ENCODE measurements at places on chromosomes 16 and 17. TPM values are rescaled to one million over a fixed set of nuclear protein-coding genes. Genes with fewer than 3 reads are reported as not detected.

SOST gene
- not detected for total RNA-seq

AMZ2 gene
- 113 TPM for total RNA-seq

- DNase-seq, result no peak
These were observed 32.3 kb upstream of the HS3ST3A1 start for GRCh38 chr17:13634021-13634420.

DNA sequence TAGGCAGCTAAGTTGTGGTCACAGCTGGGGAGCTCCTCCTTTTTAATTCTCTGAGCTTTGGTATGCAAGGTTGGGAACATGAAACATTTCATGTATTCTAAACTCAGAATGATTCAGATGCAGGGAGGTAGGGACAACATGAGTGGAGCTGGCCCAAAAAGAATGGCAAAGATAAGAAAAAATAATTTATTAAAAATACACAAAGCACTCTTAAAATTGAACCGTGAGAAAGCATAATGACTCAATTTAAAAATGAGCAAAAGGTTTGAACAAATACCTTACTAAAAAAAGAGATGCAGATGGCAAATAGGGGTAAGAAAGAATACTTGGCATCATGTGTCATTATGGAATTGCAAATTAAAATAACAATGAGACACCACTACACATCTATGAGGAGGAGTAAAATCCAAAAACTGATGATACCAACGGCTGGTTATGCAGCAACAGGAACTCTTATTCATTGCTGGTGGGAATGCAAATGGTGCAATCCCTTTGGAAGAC, 175.6 kb upstream of the IRX3 start:
- DNase-seq, result no peak

CA7 gene
- not detected for total RNA-seq

ABCC11 gene
- 0.22 TPM for total RNA-seq

GRCh38 chr16:8951447-8952280, 12.0 kb downstream of the USP7 start:
- DNase-seq, result no peak

DNA sequence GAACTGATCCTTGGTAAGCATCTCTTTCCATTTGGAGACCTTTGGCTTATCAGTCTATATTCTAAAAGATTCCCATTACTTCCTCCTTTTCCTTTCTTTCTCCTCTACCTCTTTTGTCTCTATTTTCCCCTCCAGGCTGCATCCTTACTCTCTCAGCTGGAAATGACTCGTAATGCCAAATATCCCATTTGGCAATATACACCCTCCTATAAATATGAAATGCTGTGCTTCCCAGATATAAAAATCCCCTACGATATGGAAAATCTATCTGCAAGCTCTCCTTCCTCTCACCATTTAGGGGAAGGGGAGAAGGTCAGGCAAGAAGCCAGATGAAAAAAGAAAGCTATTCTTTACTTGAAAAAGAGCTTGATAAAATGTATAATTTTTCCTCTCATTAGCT, 39.9 kb downstream of the XPO6 start:
- DNase-seq, result no peak

- no peak for DNase-seq
These were observed 51.2 kb upstream of the MED9 start for GRCh38 chr17:17425591-17425990.

CACNA1G gene
- not detected for total RNA-seq

DNA sequence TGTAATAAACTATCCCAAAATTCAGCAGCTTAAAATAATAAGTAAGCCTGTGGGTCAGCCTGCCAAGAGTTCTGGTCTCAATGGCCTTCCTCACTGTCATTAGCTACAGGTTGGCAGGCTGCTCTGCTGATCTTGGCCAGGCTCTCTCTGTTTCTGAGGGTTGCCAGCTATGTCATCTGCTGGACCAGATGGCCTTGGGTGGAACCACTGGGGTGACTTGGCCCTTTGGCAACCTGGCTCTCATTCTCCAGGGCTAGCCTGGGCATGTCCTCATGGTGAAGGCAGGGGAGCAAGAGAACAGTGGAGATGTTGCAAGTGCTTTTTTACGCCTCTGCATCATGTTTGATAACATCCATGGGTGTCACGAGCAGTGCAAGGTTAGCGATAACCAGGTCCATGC, 13.9 kb downstream of the ITGAM start:
- DNase-seq, result no peak

DNA sequence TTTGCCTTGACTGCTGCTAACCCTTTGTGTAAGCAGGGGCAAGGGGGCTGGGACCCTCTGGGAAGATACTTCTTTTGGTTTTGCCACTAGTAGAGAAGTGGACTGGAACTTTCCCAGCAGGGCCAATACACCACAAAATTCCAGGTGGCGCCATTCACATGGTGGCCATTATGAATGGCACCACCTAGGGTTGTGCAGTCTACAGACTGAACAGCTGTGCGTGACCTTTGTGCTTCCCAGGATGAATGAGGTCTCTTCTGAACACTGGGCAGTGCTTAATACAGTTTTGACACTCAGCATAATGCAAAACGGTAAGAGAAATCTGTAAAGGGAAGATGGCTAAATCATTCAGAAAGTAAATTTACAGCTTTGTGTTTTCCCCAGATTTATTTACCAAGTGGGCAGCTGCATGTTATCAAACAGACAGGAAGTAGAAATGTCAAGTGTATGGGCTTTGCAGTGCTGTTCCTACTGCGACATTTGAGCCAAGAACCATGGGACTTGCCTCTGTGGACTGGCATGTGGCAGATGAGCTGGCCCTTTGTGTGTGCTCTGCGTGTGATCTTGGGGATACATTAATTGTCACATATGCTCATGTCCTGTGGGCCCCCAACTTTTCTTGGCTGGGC, 9.2 kb downstream of the SYT17 start:
- no peak for DNase-seq

MRC2 gene
- 10.2 TPM for total RNA-seq

RPL38 gene
- total RNA-seq, result 1,489 TPM

ZNF385C gene
- total RNA-seq, result not detected

MTSS2 gene
- total RNA-seq, result 2.2 TPM

- no peak for DNase-seq
These were observed 10.3 kb downstream of the UTP18 start for GRCh38 chr17:51270636-51271035.

GRCh38 chr16:73019457-73020362, 28.2 kb downstream of the ZFHX3 start:
- DNase-seq, result no peak

DNA sequence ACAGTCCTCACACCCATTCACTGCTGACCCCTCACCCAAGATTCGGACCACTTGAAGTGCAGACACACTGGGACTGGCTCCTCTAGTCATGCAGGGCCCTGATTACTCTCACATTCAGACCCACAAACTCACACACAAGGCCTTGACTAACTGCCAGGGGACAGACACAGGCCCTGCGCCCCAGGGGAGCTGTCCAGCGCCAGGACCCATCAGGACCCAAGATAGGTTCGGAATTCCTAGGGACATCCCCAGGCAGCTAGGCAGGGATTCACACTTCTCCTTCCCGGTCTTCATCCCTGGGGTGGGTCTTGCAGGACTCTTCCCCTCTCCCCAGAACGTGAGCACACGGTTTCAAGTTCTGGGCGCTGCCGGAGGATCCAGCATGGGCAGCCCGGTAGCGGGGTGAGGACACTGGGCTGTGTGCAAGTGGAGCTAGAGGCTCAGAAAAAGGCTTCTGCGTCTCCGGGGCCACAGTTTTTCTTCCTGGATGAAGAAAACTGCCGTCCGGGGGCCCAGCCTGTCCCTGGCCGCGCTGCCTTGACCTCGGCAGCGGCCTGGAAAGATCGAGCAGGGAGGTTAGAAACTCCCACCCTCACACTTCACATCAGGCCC, 1.6 kb downstream of the SEZ6 start:
- no peak for DNase-seq

DNA sequence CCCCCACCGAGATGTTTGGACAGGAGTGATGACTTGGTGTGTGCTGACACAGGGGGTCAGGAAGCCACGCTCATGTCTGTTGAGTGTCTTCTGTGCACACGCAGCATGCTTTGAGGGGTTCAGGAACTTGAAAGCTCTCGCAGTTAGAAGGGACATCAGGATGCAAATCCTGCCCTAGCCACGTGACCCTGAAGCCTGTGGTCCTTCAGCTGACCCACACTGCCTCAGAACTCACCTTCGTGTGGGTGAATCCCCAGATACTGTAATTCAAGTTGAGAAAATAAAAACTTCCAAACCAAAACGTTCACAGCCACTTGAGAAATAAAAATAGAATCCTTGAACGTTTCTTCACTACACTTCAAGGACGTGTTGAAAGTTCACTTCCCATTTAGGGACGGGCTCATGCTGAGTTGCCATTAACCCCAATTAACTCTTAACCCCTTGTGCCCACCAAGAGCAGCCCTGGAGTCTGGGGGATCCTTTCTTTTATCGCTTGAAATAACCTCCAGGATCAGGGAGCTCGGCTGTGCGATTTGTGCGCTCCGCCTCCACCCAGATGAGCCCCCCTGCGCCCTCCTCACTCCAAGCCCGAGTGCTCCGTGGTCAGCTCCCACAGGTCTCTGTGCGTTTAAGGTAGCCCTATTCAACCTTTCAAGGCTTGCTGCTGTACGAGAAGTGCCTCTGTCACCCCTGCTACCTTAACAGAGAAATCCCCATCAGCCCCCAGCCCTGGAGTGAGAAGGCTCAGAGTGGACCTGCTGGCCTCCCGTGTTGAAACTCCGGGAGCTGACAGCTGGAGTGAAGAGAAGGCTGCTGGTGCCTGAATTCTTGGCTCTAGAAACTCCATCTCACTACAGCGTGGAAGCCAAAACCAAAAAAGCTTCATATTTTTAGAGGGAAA, 36.2 kb upstream of the NAT9 start:
- no peak for DNase-seq

GRCh38 chr16:56985288-56985961, 3.9 kb upstream of the NLRC5 start:
- DNase-seq, result no peak

GRCh38 chr17:6110088-6110487, 39.9 kb downstream of the WSCD1 start:
- no peak for DNase-seq

- DNase-seq, result no peak
These were observed 110.4 kb downstream of the MAP2K6 start for GRCh38 chr17:69524854-69525253.

MRPL28 gene
- 90.2 TPM for total RNA-seq

GRCh38 chr17:61381537-61381936, 18.1 kb upstream of the TBX2 start:
- no peak for DNase-seq

KRT40 gene
- not detected for total RNA-seq

- no peak for DNase-seq
These were observed 2.8 kb downstream of the TMC8 start for GRCh38 chr17:78133179-78133951.

ZKSCAN2 gene
- total RNA-seq, result 5.4 TPM

Data from CD8-positive, alpha-beta memory T cell (primary cell).